ENCODE measurements at places on chromosomes 4 and X.

- no peak for DNase-seq
These were observed 57.9 kb upstream of the TEX13D start for GRCh38 chrX:124274438-124275181.

DNA sequence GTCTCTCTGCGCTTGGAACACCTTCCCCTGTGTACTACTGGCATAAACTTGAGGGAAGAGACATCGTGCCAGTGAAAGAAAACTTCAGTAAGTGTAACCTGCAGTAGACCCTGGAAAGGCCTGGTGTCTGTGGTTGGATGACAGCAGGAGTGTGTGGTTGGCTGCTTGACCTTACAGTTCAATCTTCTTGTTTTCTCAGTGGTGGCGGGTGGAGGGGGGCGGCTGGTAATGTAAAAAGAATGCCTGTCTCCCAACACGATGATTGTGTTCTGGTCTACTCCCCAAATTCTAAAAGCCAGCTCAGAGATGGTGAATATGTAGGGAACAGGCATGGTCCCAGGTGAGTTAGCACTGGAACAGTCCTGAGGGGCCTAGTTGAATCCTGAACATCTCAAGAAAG lies 18.6 kb downstream of the PSMD10 start:
- no peak for DNase-seq

- DNase-seq: no peak
These were observed 202.2 kb upstream of the ETNPPL start for GRCh38 chr4:108965016-108965415.

- DNase-seq: no peak
These were observed 90.1 kb downstream of the CEP44 start for GRCh38 chr4:174373821-174374220.

DNA sequence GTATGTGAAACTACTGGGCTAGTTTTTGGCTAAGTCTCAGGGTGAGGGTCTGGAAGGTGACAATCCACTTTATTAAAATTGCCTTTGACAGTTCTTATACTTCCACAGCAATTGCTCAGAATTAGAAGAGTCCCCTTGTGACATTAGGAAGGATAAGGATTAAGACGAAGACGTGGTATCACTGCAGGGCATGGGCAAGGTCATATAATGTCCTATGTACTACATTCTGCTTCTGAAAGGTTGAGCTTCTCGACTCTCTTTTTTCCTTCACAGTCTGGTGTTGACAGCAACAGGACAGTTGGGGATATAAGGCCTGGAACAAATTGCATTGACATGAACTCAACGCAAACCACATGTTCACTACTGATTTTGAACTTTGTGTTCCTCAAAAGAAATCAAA lies 40.9 kb upstream of the PRDM5 start:
- no peak for DNase-seq

GRCh38 chrX:106921637-106922036 lies 1.4 kb downstream of the CLDN2 start:
- DNase-seq: no peak

DNA sequence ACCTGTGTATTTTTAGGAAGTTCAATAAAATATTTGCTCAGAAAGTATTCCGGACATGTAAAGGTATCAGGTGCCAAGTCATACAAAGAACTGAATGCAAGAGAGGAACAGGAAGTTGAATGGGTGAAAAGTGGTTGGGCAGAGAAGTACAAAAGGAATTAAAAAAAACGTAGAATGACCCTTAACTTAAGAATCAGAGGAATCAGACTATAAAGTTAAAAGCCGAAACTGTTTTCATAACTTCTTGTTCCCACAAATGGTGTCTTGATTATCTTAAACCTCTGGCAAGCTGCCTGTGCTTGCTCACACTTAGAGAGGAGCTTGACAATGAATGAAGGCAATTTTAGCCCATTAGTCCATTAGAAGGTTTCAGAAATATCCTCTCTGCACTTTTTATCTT lies 81.6 kb upstream of the HHIP start:
- no peak for DNase-seq

GRCh38 chrX:100643212-100643611 lies 787 bp upstream of the SRPX2 start:
- DNase-seq: no peak

DNA sequence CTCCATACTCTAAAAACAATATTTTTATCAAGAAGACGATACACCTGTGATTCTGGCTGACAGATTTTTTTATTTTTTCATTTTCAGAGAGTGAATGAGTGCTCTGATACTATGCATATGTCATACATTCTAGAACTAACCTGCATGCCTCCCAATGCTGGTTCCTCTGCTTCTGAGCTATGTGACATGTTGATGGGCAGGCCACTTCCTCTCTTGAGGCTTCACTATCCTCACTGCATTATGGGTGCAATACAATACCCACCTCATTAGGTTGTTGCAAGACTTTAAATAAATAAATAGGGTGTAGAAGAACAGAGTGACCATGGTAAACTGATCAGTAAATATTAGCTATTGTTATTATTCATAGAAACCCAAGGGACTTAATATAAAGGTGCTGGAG lies 408.3 kb downstream of the HNRNPD start:
- no peak for DNase-seq

DNA sequence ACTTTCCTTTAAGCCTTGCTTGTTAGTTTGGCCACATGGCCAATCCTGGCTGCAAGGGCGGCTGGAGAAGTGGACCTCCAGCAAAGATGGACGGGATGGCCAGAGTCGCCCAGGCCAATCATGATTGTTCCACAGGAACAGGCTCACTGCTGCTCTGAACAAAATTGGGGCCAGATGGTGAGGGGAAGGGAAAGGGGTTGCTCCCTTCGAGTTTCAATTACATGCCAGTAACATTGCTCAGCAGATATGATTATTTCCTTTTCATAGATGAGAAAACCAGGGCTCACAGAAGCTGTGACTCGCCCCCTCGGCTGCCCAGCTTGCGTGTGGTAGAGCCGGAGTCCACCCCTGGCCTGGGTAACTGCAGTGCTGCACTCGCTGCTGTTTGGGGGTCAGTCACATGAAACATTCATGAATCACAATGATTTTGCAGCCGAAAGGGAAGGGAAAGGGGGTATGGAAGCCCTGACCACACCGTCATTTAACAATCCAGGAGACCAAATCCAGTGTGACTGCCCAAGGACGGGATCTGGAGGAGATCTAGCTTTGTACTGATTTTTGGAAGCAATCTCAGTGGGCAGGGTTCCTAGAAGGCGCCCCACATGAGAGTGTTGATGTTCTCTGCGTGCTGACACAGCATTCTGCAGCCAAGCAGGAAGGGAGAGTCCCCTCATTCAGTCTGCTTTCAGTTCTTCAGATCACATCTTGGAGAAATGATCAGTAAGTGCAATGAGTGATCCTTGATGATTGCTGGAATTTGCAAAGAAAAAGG lies 77.3 kb upstream of the MSX1 start:
- DNase-seq: no peak

DNA sequence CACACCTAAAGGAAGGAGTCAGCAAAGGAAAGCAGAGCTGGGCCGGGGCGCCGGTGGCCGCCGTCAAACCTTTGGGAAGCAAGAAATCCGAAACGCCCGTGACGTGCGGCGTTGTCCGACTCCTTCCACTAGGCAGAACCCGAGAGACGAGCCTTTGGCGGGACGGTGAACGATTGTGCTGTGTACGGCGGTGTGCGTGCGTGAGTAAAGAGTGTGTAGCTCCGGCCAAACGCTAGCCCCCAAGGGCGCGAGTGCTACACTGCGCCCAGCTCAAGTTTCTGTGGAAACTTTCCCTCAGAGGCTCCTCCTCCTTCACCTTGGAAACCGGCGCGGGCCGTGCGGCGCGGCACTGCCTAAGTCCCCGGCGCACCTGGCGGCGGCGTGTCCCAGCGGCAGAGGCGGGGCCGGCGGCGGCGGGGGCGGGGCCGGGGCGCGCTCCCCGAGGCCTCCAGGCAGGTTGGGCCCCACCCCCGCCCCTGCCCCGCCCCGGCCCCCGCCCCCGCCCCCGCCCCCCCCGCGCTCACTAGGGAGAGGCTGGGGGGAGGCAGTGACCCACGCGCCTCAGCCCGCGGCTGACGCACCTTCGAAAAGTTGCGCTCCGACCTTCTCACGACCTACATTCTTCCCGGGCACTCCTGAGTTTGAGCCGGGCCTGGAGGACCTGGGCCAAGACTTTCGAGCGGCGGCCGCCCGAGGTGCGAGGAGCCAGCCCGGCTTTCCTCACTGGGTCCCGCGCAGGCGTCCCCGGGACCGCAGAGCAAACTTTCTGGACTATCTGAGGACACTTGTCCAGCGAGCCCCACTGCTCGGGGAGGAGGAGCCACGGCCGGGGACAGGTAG lies at the start of gene FHIP1A:
Gene FHIP1A (plus strand): TSS at position 547 of the 840 bp plus-strand sequence. CDS start 157,084 bp downstream, outside the sequence.
- DNase-seq: peak; percentile 74

DNA sequence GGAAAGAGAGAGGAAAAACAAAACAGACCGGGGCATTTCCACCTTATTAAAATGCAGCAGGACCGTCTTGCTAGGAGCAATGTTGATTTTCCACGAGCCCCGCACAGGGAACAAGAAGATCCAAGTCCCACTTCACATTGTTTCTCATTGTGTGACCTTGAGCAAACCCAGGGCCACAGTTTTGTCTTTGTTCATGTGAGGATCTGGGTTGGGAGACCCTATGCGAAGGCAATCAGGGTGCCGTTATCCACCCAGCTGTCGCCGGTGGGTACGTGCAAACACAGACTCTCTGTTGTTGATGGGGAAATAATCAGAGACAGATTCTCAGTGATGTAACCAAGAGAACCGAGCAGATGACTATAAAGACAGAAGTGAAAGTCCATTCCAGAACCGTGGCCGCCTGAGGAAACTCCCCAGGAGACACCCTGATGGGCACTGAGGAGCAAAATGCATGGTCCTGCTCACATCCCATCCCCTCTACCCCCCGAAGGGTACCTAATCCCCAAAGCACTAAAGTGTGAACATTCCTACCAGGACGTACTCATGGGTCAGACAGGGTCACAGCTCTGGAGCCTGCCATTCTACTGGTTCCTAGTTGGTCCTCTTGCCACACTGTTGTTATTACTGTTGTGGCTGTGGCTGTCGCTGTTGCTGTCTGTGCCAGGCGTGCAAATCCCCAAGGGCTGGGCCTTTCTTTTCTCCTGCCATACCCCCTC lies 102.7 kb upstream of the RBPJ start:
- no peak for DNase-seq

DNA sequence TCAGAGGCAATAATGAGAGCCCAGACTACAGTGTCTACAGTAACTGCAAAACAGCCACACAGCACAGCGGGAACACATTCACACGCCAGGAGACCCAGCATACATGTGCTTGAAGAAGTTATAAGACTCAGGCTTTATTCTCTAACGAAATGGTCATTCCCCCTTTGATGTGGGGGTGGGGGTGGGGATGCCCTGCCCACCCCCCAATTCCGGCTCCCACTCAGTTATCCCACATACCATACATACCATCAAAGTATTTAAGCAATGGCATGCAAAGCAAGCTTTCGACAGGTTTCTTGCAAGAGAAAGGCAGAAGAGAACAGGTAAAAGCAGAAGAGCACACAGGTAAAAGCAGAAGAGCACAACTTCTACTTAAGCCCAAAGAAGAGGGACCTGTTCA lies 3.6 kb downstream of the MECP2 start:
- no peak for DNase-seq

- no peak for DNase-seq
These were observed 168.9 kb downstream of the HS3ST1 start for GRCh38 chr4:11259837-11260236.

GRCh38 chrX:81708487-81708886 lies 506.6 kb downstream of the SH3BGRL start:
- DNase-seq: no peak
